AML-193 (cell line): ENCODE measurements at places on chromosomes 16 and 17.

DNA sequence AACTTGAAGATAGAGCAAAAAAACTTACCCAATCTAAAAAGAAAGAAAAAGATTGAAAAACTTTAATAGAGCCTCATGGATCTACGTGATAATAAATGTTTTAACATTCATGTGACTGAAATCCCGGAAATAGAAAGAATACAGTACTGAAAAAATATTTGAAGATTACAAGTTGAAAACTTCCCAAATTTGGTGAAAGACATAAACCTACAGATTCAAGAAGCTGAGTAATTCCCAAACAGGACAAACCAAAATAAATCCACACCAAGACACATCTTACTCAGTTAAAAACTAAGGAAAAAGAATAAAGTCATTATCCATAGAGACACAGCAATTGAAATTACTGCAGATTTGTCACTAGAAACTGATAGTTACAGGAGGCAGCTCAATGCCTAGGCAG is 121.8 kb upstream of the NUDT7 start:
- no peak for DNase-seq

DNA sequence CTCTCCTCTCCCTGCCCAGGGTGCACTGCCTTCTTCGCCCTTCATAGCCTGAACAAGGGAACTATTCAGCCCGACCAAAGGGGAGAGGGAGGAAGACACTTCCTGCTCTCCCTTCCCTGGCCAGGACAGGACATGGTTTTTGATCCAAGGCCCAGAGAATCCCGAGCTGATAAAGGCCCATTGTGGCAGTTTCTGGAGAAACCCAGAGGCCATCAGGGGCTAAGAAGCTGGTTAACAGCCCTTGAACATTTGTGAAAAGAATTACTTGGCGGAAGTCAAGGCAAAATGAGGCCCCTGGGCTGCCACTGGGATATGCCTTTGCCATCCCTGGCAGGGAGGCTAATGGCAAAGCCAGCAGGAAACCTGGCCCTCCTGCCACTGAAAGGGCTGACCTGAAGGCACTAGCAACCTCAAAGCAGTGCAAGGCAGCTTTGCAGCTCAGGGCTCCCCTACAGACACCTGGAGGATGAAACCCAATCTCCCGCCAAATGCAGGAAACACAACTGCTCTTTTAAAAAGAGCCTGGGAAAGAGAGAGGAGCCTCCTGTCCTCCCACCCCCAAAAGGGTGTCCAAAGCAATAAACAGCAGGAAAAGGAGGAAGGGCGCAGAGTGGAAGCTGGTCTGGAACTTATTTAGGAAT is 12.6 kb downstream of the PHB1 start:
- no peak for DNase-seq

GRCh38 chr17:73089322-73090317 is 2.9 kb downstream of the SLC39A11 start:
- no peak for DNase-seq

DNA sequence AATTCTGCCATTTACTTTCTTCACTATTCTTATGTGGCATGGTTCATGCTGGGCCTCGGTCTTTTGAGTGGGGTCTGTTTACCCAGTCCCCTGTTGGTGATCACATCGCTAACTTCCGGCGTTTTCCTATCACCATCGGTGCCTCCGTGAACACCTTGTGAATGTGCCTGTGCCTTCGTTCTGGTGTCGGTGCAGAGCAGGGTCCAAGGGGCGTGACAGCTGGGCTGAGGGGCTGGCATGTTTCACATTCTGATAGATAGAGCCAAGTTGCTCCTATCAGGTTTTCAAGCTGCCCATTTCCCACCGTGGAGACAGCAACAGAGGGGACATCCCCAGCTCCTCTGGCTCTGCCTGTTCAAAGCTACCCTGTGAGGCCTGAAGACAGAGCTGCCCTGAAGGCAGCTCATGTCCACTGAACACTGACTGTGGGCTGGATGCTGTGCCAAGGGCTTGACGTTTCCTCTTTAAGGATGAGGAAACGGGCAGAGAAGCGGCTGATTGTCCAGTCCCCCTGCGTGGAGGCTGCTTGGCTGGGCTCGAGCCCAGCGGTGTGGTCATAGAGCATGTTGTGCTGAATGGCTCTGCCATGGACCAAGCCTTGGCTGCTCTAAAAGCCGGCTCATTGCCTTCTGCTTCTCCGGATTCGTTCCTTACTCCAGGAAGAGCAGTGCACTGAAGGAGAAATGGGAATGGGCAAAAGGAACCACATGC is 17.0 kb downstream of the DHODH start:
- no peak for DNase-seq

GRCh38 chr17:40427002-40427491 is 9.4 kb upstream of the TOP2A start:
- no peak for DNase-seq

GRCh38 chr16:57304169-57305061 is 19.9 kb upstream of the PLLP start:
- no peak for DNase-seq

DNA sequence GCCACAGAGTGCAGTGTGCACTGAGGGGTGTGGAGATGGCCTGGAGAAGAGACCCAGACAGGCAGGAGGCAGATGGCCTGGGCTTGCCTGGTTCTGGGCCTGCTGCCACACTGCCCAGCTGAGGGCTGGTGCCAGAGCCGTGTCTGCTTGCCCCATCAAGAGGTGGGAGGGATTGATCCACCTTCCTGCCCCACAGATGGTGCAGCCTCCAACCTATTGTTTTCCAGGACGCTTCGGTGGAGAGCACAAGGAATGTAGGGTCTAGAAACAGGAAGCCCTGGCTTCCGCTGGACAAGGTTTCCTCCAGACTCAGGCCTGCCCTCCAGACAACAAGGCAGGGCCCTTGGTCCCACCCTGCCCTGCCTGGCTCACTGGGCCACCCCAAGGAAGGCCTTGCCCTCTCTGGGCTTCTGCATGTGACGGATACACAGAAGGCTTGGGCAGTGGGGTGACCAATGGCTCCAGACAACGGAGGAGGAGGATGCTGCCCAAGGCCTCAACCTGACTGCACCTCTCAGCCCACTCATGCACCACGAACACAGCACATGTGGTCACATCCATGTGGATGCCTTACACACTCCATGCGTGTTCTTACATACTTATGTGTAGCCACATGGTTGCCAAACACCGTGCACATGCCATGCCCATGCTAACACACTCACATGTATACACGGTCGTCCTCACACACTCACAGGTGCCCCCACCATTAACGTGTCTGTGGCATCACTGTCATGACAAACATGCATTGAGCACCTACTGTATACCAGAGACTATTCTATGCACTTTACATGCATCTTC is 6.5 kb upstream of the CDH5 start:
- DNase-seq = no peak

DNA sequence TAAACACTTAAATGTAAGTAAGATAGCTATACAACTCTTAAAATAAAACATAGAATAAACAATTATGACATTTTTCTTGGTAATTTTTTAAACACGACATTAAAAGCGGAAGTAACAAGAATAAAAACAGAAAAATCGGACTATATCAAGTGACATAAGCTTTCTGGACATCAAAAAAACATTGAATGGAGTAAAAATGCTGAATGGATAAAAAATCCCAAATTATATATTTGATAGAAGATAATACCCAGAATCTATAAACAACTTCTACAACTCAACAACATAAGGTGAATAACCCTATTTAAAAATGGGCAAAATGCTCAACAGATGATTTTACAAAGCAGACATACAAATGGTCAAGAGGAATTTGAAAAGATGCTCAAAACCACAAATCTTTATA is 1866.5 kb downstream of the TP53TG3F start:
- DNase-seq = no peak

- DNase-seq = no peak
Measured at GRCh38 chr17:72422204-72422504, 301.3 kb downstream of the SOX9 start.

GRCh38 chr16:11391576-11391975 is 46.3 kb downstream of the RMI2 start:
- no peak for DNase-seq

GRCh38 chr16:5315914-5316313 is 218.3 kb upstream of the EEF2KMT start:
- DNase-seq = no peak

- DNase-seq = no peak
Measured at GRCh38 chr17:76530095-76530723, 7.3 kb downstream of the CYGB start.

GRCh38 chr17:47774987-47775580 is 42.0 kb downstream of the TBX21 start:
- no peak for DNase-seq

DNA sequence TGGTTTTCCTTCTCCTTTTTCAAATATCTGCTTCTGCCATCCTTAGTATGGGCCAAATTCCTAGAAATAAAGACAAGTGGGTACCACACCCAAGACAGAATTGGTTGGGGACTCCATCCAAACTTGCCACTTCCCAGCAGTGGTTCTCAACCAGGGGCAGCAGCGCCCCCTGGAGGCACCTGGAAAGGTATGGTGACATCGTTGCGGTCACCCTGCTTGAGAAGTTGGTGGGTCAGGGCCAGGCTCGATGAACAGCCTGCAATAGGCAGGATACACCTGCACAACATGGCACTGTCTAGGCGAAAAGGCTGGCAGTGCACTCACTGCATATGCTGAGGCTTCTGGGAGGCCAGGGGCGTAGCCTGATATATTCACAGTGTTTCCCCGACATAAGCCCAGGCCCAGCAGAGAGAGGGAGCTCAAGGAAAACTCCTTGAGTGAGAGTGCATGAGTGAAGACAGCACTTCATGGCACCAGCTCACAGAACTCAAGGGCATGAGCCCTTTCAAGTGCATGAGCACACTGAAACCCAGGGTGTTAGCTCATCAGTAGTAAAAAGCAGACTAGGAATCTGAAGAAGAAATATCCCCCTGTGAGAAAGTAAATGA is 57.7 kb downstream of the CMC2 start:
- no peak for DNase-seq

GRCh38 chr17:63381101-63381729 is 64.9 kb downstream of the CYB561 start:
- no peak for DNase-seq

DNA sequence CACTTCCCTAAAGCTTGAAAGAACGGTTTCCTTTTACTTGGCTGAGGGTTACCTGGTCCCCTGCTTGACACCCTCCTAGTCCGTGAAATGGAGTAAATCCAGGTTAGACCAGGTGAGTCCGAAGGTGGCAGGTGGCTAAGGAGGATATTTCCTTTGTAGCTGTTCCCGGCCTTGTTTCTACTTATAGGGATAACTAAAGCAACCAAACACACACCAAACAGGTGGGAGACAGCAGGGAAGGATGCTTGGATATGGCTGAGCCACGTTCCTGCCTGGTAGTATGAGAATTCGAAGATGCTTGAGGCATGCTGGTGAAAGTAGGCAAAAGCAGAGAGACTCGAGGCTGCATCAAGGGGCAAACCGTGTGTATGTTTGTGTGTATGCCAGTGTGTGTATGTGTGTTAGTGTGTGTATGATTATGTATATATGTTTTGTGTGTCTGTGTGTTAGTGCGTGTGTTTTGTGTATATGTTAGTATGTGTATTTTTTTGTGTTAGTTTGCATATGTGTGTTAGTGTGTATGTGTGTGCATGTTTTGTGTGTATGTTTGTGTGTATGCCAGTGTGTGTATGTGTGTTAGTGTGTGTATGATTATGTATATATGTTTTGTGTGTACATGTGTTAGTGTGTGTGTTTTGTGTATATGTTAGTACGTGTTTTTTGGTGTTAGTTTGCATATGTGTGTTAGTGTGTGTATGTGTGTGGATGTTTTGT is 28.9 kb downstream of the RBFOX1 start:
- no peak for DNase-seq

DNA sequence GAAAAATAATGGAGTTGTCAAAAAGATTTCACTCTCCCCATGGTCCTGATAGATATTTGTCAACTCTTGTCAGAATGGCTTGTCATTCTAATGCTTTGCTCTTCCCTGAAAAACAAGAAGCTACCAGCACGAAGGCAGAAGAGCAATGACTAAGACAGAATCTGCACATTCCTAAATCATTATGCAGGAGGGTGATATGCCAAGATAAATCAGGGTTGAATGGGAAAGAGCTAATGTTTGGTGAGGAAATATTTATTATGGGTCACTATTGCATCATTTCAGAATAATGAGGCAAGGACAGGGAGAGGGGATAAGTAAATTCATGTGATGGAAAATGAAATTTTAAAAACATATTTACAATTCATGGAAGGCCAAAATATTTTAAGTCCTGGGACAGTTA is 297.5 kb upstream of the XYLT1 start:
- no peak for DNase-seq

DNA sequence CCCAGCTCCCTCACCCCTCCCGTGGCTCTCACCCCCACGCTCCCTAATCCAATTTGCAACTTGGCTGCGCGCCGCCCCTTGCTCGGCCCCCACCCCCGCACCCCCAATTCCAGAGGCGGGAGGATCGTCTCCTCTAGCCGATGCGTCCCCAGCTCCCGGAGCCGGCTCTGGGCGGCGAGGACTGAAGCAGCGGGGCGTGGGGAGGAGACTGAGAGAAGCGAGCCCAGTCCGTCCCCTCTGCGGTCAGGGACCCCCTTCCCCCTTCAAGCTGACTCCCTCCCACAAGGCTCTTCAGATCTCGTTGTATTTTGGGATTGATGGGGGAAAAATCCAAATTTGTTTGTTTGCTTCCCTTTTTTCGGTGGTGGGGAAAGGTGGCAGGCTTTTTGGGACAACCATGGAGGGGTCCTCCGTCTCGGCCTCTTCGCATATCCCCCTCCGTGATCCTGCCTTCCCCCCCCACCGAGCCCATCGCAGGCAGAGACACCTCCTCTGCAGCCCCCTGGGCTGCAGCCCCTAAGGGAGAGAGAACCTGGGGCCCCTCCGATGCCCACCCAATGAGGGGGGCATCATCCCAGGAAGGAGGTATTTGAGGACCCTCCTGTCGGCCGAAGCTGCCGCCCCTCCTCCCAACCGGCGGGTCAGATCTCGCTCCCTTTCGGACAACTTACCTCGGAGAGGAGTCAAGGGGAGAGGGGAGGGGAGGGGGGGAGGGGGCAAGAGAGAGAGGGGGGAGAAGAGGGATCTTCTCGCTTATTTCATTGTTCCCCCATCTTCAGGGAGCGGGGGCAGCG is 466 bp downstream of the NEUROD2 start:
- DNase-seq = no peak

- DNase-seq = no peak
Measured at GRCh38 chr16:67040166-67040565, 11.2 kb downstream of the CBFB start.

DNA sequence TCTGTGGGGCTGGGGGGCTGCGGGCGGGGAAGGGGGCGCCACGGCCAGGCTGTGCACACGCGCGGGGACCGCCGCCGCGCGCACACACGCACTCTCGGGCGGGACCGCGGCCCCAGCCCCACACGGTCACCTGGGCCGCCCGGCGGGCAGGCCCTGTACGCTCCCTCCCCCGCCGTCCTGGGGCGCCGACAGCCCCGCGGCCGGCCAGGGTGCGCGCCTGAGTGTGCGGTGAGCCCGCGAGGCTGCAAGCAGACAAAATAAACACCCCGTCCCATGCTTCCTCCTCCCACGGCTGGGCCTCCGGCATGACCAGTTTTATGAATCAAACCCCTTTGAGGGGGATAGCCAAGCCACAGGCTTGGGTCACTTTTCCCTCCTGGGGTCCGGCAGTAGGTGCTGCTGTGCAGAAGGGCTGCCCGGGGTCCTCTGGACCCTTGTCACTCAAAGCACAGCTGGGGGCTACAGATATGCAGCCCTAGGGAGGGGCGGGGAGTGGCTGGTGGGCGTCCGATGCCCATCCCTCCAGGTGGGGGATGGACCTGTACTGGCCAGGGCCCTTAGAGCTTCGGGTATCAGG is 441 bp downstream of the VASN start:
- DNase-seq = no peak
